Activated CD4-positive, alpha-beta T cell treated with anti-CD3 and anti-CD28 coated beads, Interleukin-2, amount 50 U/mL, for 48 hours (primary cell): ENCODE measurements at places on chromosomes 4 and X.

DNA sequence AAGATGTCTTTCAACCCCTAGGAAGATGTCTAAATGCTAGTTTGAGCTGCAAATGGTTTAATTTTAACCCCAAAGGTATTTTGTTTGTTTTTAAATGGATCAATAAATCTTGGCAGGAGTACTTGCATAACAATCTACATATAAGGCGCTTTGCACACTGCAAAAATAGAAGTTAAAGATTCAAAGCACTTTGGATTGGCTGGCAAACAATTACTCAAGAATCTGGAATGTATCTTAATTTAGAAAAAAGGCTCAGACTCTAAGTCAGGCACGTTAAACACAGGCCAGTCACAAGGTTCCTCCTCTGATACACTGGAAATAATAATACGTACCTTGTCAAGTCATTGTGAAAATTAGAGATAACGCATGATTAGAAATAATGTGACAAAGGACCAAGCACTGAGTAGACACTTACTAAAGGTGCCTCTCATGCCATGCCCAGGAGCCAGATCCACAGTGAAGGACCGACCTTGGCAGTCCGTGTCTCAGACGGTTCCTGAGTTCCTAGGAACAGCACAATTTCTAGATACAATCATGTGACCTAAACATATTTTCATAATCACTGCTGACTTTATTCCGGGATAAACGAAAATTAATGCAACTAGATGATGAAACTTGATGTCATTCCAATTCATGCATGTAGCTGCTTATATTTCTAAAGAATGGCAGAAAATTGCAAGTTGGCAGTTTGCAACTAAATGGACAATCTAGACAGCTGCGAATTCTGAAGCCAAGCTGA is 49.6 kb downstream of the PROM1 start:
- DNase-seq = no peak

DNA sequence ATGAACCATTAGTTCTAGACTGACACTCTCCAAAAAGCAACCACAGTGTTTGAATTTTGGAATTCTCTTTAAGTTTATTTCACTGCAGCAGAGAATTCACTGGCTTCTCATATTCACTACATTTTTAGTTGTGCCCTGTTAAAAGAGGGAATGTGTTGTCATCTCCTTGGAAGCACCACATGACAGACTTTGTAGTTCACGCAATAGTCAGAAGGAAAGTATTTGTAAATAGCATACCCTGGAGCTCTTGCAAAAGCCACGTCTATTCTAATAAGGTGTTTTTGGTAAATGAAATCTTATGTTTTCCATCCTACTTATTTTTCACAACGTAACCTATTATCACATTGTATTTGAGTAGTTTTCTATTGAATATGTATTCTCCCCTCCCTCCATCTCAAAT is 25.8 kb downstream of the DOCK11 start:
- DNase-seq = no peak

DNA sequence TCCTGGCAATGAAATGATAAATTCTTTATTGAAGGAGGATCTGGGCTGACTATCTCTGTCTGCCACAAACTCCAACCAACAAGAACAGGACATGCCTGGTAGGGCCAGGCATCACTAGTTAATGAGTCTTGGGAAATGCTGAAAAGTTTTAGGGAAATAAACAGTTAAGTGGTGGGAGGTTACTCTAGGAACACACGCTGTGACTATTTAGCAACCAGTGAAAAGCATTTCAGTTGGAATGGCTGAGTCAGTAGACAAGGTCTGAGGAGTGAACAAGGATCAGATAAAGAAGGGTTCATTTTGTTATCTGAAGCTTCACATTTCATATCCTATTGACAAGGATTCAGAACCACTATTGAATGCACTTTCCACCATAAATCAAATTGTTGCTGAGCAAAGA is 394.9 kb upstream of the BOD1L1 start:
- DNase-seq = no peak

DNA sequence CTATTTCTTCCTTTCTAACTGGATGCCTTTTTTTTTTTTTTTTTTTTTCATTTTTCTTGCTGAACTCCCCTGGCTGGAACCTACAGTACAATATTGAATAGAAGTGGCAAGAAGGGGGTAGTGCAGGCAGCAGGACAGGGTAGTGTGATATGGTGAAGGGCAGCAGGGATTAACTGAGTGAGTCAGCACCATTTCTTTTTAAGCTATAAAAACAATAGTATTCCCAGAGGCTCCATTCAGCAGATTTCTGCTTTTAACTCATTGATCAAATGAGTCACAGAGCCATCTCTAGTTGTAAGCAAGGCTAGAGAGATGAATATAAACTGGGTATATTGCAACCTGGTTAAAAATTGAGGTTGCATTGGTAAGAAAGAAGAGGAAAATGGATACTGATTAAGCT is 53.6 kb upstream of the SETD7 start:
- DNase-seq = no peak

DNA sequence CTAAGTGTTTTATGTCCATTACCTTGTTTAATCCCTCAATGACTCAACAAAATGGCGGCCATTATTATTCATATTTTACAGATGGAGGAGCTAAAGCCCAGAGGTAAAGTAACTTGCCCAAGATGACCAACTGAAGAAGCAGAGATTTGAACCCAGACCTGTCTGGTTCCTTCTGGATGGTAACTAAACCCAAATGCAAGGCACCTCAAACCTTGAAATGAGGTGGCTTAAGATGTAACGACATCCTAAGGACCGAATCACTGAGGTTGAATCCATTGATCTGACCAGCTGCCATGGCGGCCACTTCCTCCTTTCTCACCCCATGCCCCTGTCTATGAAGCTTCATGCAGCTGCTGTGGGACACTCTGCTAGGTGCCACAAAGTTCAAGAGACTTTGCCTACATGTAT is 932 bp downstream of the TLR10 start:
- no peak for DNase-seq

DNA sequence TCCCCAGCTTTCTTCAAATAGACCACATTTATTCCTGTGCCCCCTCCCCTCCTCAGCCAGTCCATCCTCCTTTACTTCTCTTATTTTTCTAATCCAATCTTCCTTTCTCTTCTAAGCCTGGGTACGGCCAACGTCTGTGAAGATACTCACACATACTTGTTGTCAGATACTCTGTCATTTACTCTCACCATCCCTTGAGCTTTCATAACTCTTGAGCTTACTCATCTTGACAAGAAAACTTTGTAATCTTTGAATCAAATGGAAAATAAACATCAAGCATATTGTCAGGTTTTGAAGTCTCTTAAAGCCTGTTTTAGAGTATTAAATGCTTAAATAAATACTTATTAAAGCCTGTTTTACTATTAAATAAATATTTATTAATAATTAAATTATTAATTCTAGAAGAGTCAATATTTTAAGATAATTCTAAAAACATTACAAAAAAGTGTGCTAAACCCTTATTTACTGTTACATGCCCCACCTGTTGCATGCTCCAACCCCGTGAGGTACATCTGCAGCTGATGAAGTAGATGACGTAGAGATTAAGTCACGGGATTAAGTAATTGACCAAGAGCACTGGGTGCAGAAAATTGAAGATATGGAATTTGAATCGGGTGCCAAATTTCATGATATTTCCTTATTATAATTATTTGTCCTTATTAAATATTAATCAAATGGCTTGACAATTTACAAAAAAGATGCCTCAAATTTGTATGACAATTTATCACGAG is 1.5 kb upstream of the TRIML2 start:
- no peak for DNase-seq

- no peak for DNase-seq
Observed at GRCh38 chrX:100680756-100681155, 36.8 kb downstream of the SRPX2 start.

DNA sequence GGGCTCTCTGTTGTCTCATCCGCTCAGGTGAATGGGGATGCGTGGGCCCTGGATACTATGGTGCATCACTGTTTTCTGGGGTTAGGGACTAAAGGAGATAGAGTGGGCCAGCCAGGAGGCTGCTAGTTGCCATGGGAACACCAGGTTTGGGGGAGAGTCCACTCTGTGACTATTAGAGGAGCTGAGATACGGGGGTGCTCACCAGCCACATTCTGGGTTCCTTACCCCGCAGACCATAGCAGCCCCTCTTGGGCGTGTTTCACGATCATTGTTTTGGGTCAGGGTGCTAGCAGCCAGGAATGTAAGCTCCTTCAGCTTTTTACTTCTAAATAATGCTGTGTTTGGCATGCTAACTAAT is 4.6 kb downstream of the EFNB1 start:
- no peak for DNase-seq

GRCh38 chrX:53714580-53715345 is 28.2 kb upstream of the HUWE1 start:
- DNase-seq = peak; percentile 64

- no peak for DNase-seq
Observed at GRCh38 chr4:121690001-121690400, 6.8 kb downstream of the ANXA5 start.

DNA sequence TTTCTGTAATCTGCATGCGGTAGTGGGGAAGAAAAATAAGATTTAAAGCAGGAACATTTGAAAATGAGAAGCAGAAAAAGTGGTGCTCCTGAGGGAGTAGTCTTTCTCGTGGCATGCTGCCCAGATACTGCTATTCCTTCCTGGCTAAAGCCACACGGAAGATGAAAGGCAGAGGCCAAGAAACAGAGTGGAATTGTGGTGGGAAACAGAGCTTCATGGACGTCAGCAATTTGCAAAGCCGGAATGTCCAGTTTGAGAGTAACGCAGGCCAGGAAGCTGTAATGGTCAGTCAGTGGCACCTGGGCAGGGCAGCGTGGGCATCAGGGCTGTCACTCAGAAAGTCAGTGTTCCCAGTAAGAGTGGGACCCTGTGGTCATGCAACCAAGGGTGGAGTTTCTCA is 63.7 kb upstream of the FMR1 start:
- no peak for DNase-seq

DNA sequence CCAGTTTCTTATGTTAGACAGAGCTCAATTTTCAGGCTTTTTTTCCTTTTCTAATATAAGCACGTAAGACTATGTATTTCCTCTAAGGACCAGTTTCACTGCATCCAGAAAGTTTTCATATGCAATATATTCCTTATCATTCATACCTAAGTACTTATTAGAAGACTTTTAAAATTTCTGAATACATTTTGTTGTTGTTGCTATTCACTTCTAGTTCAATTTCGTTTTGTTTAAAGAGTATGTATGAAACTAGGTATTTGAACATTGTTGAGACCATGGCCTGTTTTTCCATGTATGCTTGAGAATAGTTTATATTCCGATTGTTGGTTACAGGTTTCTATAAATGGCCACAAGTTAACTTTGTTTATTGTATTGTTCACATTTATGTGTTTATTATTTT is 18.0 kb upstream of the CT45A1 start:
- DNase-seq = no peak

GRCh38 chr4:139950568-139950967 is 203.4 kb downstream of the MAML3 start:
- DNase-seq = peak; percentile 29

DNA sequence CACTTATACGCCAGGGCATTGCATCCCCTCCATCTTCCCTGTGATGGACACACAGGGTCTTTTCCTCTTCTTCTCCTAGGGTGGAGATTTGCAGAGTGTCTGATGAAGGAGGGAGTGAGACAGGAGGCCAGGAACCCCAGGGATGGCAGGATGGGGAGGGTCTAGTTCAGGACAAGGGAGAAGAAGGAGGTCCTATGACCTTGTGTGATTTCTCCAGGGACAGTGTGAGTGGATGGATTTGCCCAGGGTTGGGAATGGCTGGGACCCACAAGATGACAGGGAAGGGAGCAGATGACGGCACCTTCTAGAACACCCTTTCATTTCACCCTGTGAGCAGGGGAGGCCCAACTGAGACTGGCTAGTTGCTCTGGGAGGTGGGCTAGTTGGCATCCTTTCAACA is 34.2 kb downstream of the CYTL1 start:
- no peak for DNase-seq

DNA sequence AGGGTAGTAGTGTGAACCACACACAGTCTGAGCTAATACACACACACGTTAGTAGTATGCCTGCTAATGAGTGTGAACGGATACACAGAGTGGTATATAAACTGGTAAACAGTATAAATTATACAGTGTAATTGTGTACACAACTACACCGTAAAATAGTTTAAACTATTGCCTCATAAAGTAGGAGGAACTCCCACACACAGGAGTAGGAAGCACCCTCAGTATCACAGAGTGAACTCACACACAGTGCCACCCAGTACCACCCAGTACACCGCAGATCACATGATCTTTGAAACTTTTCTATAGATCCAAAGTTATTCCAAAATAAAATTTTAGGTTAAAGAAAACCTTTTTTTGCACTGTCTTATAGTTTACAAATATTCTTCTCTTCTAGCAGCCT is 275.1 kb downstream of the ADGRA3 start:
- DNase-seq = no peak

DNA sequence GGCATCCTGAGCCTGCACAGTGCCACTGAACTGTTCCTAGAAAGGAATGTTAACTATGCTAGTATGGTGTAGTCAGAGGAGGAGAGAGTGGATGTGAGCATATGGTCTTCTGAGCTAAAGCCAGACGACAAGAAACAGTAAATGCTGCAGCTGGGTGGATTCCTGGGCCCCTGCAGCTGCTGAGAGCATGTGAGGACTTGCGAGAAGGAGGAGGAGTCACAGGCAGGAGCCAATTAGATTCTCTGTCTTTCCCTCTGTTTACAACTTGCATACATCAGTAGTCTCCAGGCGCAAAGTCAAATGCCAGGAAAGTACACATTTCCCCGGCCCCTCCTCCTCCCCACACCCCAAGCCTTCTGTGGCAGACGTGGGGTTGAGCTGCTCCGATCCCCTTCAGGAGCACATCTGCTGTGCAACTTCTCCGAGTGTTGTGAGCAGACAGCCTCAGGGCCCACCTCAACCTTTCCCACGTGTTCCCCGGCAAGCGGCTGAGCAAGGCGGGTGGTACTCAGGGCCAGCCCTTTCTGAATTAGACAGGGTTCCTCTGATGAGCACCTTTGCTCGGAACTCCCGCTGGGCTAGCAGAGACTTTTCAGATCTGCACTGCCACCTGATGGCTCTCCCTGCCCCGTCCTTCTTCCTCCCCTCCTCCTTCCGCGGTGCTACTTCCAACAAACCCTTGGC is 108.7 kb upstream of the ATP6AP2 start:
- peak; percentile 9 for DNase-seq

DNA sequence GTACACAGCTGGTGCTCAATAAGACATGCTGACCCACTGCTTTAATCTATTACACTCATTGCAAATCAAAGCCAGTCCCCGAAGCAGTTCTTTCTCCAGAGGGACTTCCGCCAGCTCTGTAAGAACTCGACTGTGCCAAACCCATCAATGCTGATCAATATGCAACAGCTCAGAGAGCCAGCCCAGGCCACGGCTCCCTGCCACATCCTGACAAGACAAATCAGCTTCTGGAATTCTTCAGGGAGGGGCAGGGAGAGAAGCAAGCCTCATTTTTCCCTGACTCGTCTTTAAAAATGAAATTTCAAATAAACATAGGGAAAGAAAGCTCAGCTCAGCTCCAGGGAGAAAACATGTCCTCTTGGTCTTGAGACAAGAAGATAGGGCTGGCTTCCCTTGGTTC is 5.3 kb upstream of the ADRA2C start:
- DNase-seq = no peak

GRCh38 chr4:76690011-76690905 is 207.7 kb downstream of the SOWAHB start:
- no peak for DNase-seq

GRCh38 chr4:89988268-89988667 is 93.6 kb downstream of the MMRN1 start:
- no peak for DNase-seq
